ENCODE measurements at places on chromosomes 3 and 15.

DNA sequence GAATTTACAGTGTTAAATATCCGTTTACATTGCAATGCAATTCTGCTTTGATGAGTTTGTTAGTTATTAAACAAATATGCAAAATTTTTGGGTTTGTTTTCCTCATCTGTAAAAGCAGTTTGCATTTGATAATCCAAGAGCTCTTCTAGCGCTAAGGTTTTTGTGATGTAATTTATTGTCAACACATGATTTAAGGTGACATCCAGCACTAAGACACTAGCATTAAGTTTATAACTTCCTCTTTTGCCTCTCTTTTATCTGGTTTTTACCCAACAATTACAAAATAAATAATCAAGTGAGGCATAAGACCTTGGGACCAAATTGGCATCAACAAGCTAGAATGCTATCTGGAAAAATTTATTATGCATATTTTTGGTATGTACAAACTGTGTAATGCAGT is 969 bp upstream of the DNAJC19 start:
- DNase-seq, result no peak

- DNase-seq, result no peak
Measured at GRCh38 chr3:105829871-105830622, 38.8 kb downstream of the CBLB start.

GRCh38 chr15:60548101-60548500 is 69.2 kb upstream of the ICE2 start:
- no peak for DNase-seq

DNA sequence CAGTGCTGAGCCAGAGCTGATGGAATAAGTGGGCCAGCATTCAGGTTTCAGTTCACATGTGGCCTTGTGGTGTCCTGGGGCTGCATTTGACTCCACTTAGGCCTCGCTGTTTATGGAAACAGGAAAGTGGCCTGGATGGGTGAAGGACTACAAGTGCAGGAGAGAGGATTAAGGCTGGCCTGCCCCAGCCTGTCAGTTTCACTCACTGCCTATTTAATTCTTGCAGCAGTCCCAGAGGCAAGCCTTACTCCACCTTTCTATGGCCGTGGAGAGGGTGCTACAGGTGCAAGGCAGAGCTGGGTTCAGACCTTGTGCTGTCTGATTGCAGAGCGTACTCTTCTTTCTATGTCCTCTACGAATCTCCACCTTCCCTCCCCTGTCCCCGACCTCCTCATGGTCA is 37.7 kb downstream of the ABHD17C start:
- no peak for DNase-seq

GRCh38 chr3:8650583-8651416 is 6.2 kb upstream of the SSUH2 start:
- DNase-seq, result no peak

DNA sequence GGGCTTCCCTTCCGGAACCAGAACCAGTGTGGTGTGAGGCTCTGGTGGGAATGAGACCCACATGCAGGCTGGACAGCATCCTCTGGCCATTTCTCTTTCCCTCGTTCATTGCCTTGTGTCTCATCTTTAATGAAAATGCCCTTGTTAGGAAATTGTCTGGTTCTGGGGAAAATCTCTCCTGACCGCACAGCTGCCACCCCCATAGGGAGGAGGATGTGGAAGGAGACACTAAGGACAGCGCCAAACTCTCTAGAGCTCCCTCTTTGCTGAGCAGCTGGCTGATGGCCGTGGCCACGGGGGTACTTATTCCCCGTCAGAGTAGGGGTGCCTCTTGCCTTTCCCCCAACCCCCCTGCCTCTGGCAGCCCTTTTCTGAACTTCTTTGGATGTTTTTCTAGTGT is 297.6 kb upstream of the C2CD4B start:
- DNase-seq, result no peak

DNA sequence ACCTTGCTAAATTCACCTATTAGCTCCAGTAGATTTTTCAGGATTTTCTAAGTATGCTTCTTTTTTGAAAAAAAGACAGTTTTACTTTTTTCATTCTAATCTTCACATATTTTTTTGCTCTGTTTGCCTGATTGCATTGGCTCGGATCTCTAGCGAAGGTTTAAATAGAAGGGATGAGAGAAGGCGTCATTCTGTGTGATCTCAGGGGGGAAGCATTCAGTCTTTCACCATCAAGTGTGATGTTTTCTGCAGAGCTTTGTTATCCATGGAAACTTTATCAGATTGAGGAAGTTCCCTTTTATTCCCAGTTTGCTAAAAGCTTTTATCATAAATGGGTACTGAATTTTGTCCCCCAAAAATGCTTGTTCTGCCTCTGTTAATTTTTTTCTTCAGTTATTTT is 120.3 kb downstream of the LRRK1 start:
- no peak for DNase-seq

GRCh38 chr3:106610362-106610959 is 741.6 kb upstream of the CBLB start:
- no peak for DNase-seq

GRCh38 chr15:65791335-65792137 is 557 bp downstream of the DENND4A start:
- DNase-seq, result peak; percentile 60

GRCh38 chr15:42385206-42385979 is 26.1 kb downstream of the CAPN3 start:
- DNase-seq, result peak; percentile 41

GRCh38 chr3:64247991-64248646 is 22.9 kb upstream of the PRICKLE2 start:
- no peak for DNase-seq

DNA sequence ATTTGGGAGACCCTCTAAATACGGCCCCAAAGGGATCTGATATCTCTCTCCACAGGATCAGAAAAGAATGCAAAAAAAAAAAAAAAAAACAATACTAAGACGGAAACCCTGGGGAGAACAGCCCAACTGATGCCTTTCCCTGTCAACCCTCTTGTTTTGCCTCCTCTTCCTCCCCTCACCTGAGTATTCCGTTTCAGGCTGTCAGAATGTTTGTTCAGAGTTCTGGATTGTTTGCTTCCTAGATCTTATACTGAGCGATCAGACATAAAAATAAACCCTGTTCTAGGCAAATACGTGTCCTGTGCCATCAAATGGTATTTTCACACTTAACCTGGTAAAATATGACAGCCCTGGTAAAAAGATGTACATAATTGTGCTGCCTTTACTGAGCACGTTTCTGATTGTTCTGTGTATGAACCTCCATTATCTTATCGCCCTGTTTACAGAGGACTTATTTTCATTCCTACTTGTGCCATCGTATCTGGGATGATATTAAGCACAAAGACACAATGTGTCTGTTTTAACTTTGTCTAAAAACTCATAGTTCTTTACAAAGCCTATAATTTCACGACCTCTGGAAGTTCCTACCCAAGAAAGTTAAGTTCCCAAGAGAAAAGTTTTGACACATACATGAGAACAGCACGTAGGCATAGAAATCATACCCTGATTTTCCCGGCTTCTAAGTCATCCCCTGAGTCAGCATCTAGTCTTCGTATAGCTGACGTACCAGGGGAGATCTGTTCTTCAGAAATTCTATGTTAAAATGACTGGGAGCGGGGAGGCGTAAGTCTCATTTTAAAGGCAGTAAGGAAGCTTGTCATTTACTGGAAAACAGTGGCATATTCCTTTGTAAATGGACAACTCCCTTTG is 856 bp downstream of the ZBTB38 start:
- DNase-seq, result no peak

- no peak for DNase-seq
Measured at GRCh38 chr15:33834892-33835743, 133.2 kb upstream of the CHRM5 start.

- no peak for DNase-seq
Measured at GRCh38 chr3:175349168-175349567, 490.0 kb downstream of the NAALADL2 start.

DNA sequence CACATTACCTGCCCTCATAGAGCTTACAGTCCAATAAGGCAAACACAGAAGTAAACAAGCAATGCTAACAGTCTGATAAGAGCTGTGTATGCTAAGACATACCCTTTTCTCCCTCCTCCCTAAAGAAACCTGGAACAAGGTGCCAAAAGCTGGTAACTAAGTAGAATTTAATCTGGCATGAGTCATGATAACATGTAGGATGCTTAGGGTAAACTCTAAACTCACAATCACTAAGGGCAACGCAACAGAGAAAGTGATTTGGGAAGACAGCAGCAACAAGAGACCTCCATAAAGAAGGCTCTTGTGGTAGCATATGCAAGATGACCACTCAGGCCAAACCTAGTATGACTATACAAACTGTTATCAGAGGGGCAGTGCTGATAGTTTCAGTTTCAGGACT is 55.5 kb downstream of the MYO1E start:
- no peak for DNase-seq

DNA sequence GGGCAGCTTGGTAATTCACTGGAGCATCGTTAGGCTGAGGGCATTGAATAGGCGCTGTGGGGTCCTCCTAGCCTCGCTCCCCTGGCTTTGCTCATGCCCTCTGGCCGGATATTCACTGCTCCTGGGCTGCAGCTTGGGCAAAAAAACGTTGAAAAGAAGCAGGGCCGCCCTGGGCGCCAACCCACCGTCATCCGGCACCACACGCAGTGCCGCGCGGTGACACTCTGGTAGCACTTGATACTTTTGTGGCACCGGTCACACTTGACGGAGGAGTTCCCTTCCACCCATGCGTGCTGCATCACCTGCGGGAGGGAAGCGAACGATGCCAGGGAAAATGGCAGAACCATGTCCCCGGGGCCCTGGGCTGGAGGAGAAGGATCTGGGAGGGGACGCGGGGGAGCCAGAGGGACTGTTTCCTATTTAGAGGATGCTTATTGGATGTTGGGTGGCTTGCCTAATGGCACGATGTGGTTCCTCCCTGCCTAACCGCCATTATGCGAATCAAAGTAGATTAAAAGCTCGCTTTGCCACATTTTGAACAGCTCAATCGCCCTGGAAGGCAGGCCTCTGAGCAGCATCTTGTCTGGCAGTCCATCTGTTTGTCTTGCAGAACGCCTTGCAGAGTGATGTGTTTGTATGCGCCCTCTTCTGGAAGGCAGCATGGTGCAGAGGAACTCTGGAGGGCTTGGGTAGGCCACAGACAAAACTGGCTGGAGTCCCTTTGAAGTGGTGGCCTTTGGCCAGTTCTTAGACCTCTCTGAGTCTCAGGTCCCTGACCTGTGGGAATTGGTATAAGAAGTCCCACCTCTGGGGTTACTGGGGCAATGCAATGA is 93.2 kb downstream of the DGKG start:
- DNase-seq, result no peak

GRCh38 chr15:99158626-99159412 is 53.9 kb downstream of the SYNM start:
- no peak for DNase-seq

- DNase-seq, result no peak
Measured at GRCh38 chr3:70861234-70861633, 548.8 kb upstream of the MDFIC2 start.

- no peak for DNase-seq
Measured at GRCh38 chr3:65385805-65386204, 652.9 kb downstream of the MAGI1 start.

- no peak for DNase-seq
Measured at GRCh38 chr3:188059351-188059750, 94.6 kb upstream of the LPP start.

DNA sequence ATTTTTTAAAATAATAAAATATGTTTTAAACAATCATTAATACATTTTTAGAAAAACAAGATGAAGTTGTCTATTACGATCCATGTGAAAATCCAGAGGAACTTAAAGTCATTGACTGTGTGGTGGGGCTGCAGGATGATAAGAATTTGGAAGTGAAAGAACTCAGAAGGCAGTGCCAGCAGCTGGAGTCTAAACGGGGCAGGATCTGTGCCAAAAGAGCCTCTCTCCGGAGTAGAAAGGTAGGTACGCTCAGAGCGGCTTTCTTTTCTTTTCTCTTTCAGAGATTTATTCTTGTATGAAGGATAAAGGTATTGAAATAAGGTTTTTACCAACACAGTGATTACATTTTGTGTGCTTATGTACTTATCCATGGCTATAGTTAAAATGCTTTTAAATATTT is 13.6 kb downstream of the WHAMM start:
- no peak for DNase-seq

GRCh38 chr15:74827614-74828013 is 1.2 kb downstream of the CPLX3 start:
- DNase-seq, result no peak

DNA sequence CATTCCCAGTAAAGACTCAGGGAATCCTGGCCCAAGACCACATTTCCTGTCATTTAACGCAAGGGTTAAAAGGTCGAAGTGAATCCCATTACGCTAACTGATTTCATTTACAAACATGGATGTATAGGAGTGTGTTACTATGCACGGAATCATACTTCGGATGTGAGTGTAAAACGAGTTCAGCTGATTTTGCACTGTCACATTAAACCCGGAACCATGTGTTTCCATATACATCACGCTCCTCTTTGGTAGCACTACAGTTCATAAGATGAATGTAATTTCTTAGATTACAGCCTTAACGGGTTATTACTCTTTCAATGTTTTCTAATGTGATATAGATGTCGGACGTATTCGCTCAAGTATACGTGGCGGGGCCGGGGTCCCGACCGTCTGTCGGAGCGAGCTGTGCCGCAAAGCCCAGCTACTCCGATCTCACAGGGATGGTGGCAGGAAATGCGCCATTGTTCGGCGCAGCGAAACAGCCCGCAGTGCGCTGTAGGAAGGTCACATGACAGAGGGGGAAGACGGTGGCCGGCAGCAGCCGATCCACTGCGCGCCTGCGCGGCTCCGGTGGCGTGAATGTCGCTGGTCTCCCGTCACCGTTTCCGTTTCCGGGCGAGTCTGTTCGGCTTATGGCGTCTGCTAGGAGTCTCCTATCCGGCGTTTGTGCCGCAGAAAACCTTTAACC is 97.3 kb downstream of the NPAP1 start:
- no peak for DNase-seq

GRCh38 chr3:67383379-67383778 is 271.0 kb downstream of the SUCLG2 start:
- DNase-seq, result no peak

DNA sequence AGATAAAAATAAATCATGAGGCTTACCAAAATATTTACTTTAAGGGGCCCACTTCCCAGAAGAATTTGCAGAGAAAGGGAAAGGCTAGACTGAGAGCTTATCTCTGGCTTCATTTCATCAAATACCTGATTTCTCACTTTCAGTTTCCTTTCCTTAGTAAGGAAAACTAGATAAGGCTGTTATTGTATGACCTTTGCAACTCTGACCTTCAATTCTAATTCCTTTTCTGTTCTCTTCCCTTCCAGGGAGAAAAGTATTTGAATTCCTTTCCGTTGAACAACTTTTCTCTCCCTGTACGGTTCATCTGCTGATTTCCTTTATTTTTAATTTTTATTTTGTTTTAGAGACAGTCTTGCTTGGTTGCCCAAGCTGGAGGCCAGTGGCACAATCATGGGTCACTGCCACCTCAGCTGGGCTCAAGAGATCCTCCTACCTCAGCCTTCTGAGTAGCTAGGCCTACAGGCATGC is 7.1 kb upstream of the PXK start:
- no peak for DNase-seq

All from A549 (cell line).